T-helper 9 cell (primary cell): ENCODE measurements at places on chromosomes 5 and 9.

DNA sequence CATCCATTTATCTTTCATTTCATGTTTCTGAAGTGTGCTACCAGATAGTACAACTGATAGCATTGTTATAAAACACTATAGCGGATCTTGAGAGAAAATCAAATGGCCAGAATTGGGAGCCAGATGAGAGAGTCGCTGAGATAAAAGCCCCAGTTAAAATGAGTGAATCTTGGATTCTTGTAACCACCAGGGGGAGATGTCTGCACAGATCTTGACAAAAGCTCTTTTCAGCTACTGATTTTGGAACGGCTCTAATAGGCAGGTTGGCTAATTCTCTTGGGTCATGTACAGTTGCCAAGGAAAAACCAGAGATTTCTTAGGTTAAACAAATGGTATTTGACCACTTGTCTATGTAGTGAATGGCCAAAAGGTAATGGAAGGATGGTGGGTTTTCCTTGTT lies 21.7 kb downstream of the F2RL2 start:
- DNase-seq: no peak

DNA sequence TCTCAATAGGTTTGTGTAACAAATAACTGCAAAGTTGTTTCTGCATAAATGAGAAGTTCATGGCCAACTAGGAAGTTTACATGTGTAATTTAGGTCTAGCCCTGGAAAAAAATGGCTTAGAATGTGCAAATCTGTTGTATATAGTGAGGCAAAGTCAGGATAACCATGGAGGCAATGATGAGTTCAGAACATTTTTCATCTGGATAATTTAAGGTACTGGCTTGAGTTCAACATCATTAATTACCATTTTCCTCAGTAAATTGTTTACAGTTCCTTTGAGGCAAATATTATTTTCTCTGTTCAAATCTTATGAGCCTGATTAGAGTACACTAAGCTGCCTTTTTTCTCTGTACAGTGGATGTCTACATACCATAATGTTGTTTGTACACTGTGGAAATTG lies 1259.0 kb upstream of the NUDT12 start:
- no peak for DNase-seq

- DNase-seq: no peak
Observed at GRCh38 chr9:72888943-72889342, 63.9 kb downstream of the ALDH1A1 start.

DNA sequence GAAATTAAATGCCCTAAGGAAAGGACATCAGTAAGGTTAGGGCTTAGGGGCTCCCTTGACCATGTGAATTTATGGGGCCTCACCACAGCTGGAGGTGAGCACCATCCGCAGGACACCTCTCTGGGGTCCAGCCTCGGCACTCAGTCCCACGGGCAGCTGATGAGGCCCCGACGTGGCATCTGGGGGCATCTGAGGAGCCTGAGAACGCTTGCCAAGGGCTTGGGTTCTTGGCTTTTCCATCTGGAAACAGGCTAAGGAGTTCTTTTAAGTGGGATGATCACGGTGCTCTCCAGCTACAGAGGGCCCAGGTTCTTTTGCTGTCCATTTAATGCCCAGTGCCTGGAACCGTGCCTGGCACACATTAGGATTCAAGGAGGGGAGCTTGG lies 3.6 kb downstream of the NKX2-5 start:
- no peak for DNase-seq

DNA sequence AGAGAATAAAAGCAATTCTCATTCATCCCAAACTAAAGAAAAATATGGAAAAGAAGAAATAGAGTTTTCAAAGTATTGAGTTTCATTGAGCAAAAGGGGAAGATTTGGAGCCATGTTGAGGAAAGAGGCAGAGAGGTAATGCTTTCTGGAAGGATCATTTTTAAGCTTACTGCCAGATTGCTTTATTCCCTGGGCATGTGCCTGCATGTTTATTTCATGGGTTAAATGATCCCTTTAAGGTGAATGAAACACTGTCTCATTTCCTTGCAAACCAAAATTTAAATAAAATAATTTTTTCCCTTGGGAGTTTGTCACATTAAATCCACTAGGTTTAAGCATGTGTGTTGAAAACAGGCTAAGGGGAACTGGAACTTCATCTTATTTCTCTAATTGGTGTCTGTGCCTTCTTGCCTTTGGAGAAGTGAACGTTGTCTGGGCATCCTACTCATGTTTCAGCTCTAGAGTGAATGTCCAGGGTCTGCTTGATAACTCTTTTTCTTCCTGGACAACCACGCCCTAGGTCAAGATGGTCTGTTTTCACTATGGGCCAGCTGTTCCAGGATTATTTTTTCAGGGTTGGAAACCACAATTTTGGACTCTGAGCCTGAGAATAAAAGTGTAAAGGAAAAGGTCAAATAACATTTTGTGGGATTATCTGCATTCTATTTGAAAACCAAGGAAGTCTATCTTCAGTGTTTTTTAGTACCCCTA lies 114.1 kb upstream of the ELL2 start:
- DNase-seq: no peak

GRCh38 chr5:539469-540070 lies 15.3 kb upstream of the SLC9A3 start:
- DNase-seq: no peak

DNA sequence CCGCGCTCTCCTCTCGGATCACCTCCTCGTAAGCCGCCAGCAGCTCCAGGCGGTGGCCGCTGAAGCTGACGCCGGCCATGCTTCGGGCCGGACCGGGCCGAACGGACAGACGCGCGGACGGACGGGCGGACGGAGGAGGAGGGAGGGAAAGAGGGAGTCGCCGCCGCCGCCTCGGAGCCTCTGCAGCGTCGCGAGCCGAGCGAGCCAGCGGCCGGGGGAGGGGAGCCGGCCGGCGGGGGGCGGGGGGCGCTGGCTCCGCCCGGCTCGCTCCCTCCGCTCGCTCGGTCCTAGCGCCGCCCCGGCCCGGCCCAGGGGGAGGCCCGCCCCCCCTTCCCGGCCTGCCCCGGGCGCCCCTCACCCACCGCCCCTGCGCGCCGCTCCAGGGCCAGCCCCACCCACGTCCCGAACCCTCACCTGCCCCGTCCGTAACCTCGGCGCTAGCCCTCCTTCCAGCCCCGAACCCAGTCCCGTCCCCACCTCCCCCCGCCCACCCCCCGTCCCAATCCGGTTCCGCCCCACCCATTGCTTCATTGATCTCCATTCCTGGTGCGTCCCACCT lies at the start of gene DBN1:
Gene DBN1 (minus strand): TSS at position 192 of the 559 bp plus-strand sequence. CDS start 113 bp downstream, at position 79.
- no peak for DNase-seq

GRCh38 chr9:23783509-23783908 lies 42.5 kb downstream of the ELAVL2 start:
- no peak for DNase-seq

GRCh38 chr5:129909225-129909624 lies 5.0 kb downstream of the CHSY3 start:
- no peak for DNase-seq

- no peak for DNase-seq
Observed at GRCh38 chr5:127084656-127085055, 11.4 kb upstream of the C5orf63 start.

DNA sequence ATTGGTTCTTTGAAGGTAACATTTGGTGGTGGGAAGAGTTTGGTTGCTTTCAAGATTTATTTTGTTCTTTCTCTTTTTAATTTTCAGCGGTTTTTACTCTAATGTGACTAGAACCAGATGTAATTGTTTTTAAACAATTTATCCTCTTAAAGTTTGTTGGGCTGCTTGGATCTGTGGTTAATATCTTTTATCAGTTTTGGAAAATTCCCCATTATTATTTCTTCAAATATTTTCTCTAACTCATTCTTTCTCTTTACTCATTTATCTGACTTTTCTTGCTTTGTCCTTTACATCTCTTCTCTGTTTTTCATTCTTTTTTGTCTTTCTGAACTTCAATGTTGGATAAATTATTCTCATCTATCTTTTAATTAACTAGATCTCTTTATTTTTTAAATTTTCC lies 29.9 kb downstream of the FCHO2 start:
- DNase-seq: no peak

DNA sequence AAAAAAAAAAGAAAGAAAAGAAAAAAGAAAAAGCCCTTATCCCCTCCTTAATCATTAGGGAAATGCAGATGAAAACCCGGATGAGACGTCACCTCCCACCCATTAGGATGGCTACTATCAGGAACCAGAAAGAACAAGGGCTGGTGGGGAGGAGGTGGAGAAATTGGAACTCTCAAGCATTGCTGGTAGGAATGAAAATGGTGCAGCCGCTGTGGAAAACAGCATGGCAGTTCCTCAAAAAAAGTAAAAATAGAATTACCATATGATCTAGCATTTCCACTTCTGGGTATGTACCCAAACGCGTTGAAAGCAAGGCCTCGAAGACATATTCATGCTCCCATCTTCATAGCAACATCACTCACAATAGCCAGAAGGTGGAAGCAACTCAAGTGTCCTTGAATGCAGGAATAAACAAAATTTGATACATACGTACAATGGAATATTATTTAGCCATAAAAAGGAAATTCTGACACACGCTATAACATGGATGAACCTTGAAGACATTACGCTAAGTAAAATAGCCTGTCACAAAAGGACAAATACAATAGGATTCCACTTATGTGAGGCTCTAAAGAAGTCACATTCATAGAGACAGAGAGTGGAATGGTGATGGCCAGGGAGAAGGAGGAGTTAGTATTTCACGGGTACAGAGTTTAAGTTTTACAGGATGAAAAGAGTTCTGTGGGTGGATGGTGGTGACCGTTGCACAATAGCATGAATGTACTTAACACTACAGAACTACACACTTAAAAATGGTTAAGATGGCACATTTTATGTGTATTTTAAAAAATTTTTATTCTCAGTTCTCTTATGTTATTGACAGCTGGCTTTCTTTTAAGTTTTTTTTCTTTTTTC lies 166.8 kb upstream of the IER5L start:
- DNase-seq: no peak

DNA sequence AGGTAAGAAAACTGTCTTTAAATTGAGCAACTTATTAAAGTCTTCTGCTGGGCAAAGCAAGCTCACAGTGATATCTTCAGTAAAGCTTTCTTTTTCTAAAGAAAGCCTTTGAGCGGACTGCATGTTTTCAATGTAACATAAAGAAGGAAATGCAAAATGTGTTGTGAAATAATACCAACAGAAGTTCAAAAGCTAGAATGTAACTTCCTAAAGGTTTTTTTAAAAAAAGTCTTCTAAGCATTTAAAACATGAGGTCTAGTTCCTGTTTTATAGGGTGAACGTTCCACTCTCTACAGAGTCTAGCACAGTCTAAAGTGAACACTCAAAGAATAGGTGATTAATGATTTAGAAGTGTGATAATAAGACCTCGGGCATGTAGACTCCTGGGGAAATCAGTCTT lies 62.9 kb downstream of the DENND1A start:
- no peak for DNase-seq
